ENCODE measurements at places on chromosomes 2 and 18.

GRCh38 chr2:56713161-56713676 is 529.4 kb downstream of the CCDC85A start:
- no peaks in the 10 kb centered on the region for H3K27me3 ChIP-seq
- H3K36me3 ChIP-seq, result no peaks in the 10 kb centered on the region
- no peak overlapping the region for H3K27ac ChIP-seq

GRCh38 chr2:63741884-63742579 is 99.7 kb upstream of the UGP2 start:
- H3K4me1 ChIP-seq, result peaks cover 2% of the 10 kb centered on the region
- no peak overlapping the region for H3K27ac ChIP-seq
- DNase-seq, result no peak

- no peaks in the 10 kb centered on the region for H3K27me3 ChIP-seq
- no peak for DNase-seq
- no peaks in the 10 kb centered on the region for H3K4me1 ChIP-seq
Observed at GRCh38 chr2:228938629-228939028, 332.5 kb downstream of the PID1 start.

- no peaks in the 10 kb centered on the region for H3K27me3 ChIP-seq
- peak overlapping the region; percentile 99 for H3K27ac ChIP-seq
- H3K36me3 ChIP-seq, result no peaks in the 10 kb centered on the region
- H3K4me3 ChIP-seq, result peak overlapping the region; percentile 93
- DNase-seq, result no peak
Observed at GRCh38 chr2:229920011-229920641, 1.7 kb downstream of the TRIP12 start.

DNA sequence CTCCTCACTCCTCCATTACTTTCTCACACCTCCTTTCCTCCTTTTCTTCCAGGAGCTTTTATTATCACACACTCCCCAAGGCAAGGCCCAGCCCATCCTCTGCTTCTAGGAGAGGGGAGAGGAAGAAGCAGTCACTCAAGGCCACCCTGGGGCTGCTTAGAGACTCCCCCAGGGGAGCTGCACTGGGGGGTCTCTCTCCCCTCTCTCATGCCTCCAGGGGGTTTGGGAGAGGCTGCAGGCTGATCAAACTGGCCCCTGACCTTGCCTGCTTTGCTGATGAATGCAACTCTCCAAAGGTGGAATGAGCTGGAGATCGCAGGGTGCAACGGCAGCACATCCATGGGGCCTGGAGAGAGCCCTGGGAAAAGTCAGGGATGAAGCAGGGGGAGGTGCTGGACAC is 216.9 kb downstream of the CELF4 start:
- H3K4me3 ChIP-seq, result no peak overlapping the region
- no peak for DNase-seq
- no peak overlapping the region for H3K27ac ChIP-seq
- peaks cover 12% of the 10 kb centered on the region for H3K27me3 ChIP-seq
- no peaks in the 10 kb centered on the region for H3K36me3 ChIP-seq

DNA sequence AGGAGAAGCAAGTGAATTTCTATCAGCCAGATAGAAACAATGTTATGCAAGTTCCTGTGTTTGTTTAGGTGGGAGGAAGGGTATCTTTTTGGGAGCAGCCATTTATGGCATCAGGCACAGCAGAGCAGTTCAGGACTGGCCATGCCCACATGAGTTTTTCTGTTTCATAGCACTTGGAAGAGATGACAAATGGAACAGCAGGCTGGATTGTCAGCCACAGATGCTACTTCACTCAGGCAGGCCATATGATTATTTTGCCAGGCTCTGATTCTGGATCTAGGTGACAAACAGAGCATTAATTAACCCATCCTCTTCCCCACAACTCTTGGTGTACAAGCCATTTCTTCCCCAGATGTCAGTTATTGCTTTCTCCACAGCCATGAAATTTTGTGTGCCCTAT is 63.8 kb downstream of the GALNT13 start:
- no peak overlapping the region for H3K4me3 ChIP-seq
- H3K27me3 ChIP-seq, result no peaks in the 10 kb centered on the region
- no peak overlapping the region for H3K27ac ChIP-seq
- H3K36me3 ChIP-seq, result no peaks in the 10 kb centered on the region
- DNase-seq, result no peak
